Adipose tissue (tissue), 3 donors: ENCODE measurements at places on chromosomes 11 and 22. TPM values are rescaled to one million over a fixed set of nuclear protein-coding genes. Genes with fewer than 3 reads are reported as not detected.

Gene OR10A2
- polyA plus RNA-seq, result not detected

Gene MYEOV
- polyA plus RNA-seq, result 15.9 TPM

Gene DBX1
- not detected for polyA plus RNA-seq

Gene KCNJ1
- polyA plus RNA-seq, result not detected

Gene CXCR5
- 0.46 TPM for polyA plus RNA-seq

Gene LGALS12
- 24.6 TPM for polyA plus RNA-seq

Gene TRIM51
- not detected for polyA plus RNA-seq

Gene TSGA10IP
- not detected for polyA plus RNA-seq

Gene EFEMP2
- polyA plus RNA-seq, result 62.4 TPM

Gene RNF215
- 6.7 TPM for polyA plus RNA-seq

Gene CHADL
- polyA plus RNA-seq, result 2.9 TPM

Gene C11orf42
- polyA plus RNA-seq, result not detected

Gene OR8G5
- not detected for polyA plus RNA-seq

Gene MMP11
- polyA plus RNA-seq, result 0.66 TPM

Gene OR8B3
- polyA plus RNA-seq, result not detected

Gene MYRF
- 4.0 TPM for polyA plus RNA-seq

Gene EXPH5
- polyA plus RNA-seq, result 0.28 TPM

Gene SYT7
- polyA plus RNA-seq, result 2.4 TPM

Gene RGL4
- 9.5 TPM for polyA plus RNA-seq

Gene LSP1
- 5.2 TPM for polyA plus RNA-seq

Gene TLCD5
- polyA plus RNA-seq, result 2.7 TPM

Gene A4GALT
- 55.2 TPM for polyA plus RNA-seq

Gene IGSF9B
- 0.97 TPM for polyA plus RNA-seq

Gene KRTAP5-11
- not detected for polyA plus RNA-seq

Gene DMC1
- polyA plus RNA-seq, result 18.2 TPM

Gene P2RY6
- polyA plus RNA-seq, result 0.63 TPM

Gene PDE2A
- 84.8 TPM for polyA plus RNA-seq
